ENCODE measurements at places on chromosomes 1 and 21.

- no peak for DNase-seq
Measured at GRCh38 chr1:180620581-180620980, 11.2 kb upstream of the XPR1 start.

GRCh38 chr1:167107456-167107855, 13.6 kb downstream of the STYXL2 start:
- DNase-seq, result no peak

DNA sequence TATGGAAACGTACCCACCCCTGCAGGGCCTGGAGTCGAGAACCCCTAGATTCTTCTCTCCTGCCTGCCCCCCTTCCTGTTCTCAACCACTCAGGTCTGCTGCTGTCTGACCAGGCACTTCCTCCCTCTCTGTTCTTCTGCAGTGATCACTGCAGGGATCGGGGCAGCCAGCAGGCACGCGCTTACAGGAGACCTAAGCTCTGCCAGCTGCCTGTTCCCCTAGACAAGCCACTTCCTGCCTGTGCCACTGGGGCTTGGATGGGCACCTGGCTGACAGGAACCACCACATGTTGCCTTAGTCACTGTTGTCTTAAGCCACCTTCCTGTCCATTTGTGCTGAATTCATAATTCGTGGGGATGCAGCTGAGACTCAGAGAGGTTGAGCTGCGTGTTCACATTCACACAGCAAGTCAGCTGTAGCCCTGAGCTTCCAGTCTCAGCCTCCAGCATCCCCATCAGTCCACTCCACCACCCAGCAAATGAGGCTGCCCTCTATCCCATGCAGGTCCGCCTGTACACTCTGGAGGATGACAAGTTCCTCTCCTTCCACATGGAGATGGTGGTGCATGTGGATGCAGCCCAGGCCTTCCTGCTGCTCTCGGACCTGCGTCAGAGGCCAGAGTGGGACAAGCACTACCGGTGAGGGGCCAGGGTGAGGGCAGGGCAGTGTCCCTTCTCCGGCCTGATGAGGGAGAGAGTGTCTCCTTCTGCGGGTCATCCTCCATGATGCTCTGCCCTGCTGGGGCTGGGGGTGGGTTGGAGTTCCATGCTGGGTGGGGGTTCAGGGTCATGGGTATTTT, 18.6 kb downstream of the FAM151A start:
- no peak for DNase-seq

DNA sequence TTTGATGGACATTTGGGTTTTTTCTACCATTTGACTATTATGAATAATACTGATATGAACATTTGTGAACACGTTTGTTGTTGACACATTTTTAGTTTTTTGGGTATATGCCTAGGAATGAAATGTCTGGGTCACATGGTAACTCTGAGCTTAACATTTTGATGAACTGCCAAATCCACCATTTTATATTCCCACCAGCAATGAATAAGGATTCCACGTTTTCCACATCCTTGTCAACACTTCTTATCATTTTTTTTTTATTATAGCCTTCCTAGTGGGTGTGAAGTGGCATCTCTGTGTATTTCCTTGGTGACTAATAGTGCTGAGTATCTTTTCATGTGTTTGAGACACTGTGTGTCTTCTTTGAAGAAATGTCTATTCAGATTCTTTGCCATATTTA, 67.6 kb downstream of the RASAL2 start:
- DNase-seq, result no peak

DNA sequence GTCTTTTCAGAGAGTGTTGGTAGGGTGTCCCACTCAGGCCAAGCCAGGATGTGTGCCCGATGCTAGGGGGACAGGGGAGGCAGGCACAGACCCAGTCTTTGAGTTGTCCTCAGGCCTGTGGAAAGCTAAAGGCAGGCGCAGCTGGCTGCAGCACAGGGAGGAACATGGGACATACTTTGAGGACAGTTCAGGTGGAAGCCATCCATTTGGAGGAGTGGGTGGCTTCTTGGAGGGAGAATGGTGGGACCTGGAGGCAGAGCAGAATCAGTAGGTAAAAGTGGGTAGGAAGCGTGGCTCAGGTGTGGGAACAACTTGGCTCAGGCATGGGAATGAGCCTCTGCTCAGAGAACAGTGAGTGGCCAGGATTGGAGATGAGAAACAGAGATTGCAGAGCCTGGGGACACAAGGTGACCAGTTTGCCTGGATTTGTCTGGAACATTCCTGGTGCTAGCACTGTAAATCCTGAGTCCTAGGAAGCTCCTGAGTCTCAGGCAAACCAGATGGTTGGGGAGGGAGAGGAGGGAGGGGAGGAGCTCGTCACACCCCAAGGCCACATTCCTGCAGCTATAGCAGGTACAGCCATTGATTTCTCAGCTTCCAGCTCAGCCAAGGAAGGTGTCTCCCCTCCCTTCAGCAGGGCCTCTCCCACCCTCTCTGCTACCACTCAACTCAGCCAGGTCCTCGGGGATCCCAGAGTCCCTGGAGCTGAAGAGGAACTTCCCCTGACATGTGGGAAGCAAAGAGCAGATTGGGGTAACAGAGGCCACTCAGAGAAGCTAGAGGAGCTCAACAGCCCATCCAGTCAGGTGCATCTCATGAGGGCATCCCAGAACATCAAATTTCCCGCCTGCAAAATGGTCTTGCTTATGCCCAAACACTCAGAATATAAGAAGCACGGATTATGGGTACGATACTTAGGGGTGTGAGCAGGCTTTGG, 65.2 kb upstream of the TINAGL1 start:
- DNase-seq, result no peak

DNA sequence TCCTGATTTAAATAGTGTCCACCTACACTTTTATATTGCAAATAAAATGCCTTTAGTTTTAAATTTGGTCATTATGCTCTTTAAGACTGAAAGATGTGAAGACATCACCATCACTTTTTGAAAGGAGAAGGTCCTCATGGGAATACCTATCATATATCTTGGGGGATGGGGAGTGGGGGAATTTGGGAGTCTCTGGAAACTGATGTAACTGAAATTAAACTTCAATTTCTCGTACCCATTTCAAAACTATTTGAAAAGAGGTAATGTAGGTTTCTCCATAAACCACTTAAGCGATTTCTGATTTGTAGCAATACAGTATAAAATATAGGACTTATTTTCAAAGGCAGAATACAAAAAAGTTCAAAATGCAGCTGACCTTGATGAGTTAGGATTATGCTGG, 924 bp downstream of the EXTL2 start:
- DNase-seq, result no peak

DNA sequence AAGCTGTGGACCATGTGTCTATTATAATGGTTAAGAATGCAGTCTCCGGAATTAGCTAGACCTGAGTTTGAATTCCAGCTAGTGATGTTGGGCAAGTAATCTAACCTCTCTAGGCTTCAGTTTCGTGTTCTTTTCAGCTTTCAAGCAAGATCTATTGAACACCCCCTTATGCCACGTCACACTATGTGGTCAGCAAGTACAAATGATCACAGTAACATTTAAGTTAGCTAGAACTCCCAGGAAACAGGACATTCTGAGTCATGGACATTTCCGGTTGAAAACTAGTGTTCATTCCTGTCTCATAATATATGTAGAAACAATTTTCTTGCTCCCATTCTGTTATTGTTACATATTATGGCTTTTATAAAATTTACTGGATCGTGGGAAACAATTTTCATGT, 34.0 kb upstream of the NHLH2 start:
- DNase-seq, result no peak

- DNase-seq, result no peak
Measured at GRCh38 chr21:27268290-27268689, 301.4 kb upstream of the ADAMTS5 start.

GRCh38 chr21:45011911-45012661, 62.3 kb upstream of the ADARB1 start:
- no peak for DNase-seq

DNA sequence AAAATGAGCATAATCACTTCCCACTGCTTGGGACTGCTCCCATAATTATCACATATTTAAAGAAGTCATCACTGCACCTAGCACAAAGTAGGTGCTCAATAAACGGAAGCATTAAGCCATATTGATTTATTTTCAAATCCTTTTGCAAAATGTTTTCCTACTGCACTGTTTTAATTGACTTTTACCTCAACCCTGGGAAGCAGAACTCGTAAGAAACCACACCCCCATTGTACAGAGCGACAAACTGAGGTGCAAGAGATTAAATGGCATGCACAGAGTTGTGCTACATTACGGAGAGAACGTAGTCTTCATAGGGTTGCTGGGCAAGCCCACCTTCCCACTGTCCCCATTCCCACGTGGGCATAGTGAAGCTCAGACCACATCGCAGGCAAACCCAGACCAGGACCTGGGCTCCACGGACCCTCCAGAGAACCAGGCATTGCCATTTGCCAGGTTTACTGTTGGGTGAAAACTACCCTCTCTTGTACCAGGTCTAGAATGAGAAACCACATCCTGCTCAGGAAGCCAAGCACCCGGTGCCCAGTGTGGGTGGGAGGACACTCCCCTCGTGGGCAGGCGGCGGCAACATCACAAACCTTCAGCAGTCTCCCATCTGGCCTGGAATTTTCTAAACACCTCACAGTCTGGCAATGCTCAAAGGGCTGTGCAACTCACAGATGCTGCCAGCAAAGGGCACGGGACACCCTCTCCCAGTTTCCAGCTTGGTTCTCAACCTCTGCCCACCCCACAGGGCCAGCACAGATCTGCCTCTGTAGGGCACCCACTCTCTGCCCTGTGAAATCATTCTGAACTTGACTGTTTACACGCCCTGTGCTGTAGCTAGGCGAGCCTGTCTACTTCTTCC, 8.2 kb downstream of the IFFO2 start:
- DNase-seq, result no peak
